CD8-positive, alpha-beta memory T cell (primary cell): ENCODE measurements at places on chromosomes 6 and 20.

- no peak for DNase-seq
These were observed 433.2 kb upstream of the SPTLC3 start for GRCh38 chr20:12575352-12576095.

DNA sequence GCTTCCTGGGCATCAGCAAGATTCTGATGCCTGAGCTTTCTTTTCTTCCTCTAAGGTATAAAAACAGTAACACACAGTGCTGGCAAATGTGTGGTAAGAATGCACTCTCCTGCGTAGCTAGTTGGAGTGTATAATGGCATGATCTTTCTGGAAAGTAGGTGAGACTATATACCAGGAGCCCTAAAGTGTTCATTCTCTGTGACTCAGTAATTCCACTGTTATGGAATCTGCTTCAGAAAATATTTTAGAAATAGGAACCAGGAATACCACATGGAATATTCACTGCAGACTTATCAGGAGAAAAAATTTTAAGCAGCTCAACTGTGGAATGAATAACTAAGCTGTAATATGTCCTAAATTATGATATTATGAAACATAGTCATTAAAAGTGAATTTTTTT is 16.9 kb upstream of the CSE1L start:
- DNase-seq: no peak

DNA sequence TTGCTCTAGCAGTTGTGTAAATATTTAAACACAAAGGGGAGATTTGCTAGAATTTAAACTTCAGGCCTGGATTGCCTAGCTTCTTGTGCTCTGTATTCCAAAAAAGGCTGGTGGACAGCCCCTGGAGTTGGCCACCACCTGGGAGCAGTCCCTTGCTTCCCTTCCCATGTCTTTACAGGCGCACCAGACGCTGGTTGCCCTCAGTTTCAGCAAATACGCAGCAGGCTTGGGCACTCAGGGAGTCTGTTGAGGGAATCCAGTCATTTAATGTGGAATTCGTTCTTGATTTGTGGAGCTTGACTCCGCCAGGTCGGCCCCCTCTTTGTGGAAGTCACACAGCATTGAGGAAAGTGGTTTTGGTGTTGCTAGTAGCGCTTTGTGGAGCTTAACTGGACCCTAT is 156.8 kb downstream of the DTNBP1 start:
- DNase-seq: no peak

GRCh38 chr6:44327096-44327495 is 13.9 kb upstream of the AARS2 start:
- DNase-seq: no peak

DNA sequence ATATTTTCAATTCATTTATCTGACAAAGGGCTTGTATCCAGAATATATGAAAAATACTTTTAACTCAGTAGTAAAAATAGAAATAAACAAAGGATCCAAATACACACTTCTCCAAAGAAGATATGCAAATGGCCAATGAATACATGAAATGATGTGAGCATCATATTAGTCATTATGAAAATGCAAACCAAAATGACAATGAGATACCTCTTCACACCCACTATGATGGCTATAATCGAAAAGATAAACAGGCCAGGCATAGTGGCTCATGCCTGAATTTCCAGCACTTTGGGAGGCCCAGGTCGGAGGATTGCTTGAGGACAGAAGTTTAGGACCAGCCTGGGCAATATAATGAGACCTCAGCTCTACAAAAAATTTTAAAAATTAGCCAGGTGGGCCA is 33.8 kb upstream of the SMAP1 start:
- no peak for DNase-seq

DNA sequence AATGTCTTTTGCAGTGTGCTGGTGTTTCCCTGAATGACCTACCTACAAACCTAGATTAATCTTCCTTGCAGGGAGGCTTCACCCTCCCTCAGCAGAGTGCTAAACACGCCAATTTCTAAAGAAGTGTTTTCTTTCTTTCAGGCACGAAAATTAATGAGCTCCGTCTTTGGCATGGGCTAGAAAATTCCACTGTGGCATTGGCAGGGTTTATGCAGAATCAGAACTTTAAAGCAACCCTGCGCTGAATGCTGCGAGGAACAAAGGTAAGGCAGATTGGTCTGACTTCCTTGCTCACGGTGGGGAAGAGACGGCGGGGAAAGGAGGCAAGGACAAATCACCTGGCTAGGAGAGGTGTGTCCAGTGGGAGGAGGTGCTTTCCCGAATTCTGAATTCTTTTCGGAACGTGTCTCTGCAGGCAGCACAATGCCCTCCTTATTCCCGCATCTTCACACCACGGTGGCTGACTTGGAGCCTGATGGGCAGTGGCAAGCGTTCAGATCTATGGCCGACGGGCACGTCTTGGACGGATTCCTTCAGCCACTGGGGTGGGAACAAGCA is 6.2 kb upstream of the BANF2 start:
- no peak for DNase-seq

DNA sequence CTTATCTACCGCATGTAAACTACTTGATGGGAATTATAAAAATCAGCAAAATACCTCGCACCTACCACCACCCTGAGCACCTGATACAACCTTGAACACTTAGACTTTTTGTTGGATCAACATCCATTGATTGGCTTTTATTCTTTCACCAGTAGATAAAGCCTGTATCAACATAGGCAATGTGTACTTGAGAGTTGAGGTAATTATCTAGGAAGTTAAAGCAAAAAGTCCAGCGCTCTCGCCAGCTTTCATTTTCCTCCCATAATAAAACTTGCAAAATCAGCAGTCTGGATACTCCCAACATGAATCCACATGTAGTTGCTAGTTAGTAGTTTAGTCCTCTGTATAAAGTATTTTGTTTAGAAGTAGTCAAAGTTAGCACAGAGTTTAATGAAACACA is 132.0 kb upstream of the PRDM1 start:
- no peak for DNase-seq

DNA sequence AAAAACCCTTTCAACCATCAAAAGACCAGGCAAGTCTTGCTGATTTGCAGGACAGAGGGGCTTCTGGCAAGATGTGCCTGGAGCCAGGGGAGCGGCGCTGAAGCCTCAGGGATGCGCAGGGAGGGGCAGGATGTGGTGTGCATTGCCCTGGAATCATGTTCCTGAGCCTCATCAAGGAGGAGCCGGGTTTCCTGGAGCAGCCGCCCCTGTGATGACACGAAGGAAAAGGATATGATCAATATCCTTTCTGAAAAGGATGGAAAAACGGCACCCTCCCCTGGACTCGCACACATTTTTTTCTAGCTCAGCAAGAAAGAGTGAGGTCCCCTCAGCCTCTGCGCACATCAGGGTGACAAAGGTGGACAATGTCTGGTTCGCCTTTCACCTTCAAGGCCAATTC is 173.1 kb upstream of the SSTR4 start:
- DNase-seq: no peak

DNA sequence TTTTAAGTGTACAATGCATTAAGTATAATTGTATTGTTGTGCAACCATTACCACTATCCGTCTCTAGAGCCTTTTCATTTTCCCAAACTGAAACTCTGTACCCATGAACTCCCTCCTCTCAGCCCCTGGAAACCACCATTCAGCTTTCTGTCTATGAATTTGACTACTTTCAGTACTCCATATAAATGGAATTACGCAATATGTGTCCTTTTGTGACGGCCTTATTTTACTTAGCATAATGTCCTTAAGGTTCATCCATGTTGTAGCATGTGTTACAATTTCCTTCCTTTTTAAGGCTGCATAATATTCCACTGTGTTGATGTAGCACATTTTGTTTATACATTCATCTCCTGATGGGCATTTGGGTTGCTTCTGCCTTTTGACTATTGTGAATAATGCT is 143.6 kb upstream of the KCNG1 start:
- DNase-seq: no peak

- DNase-seq: no peak
These were observed 45.7 kb downstream of the TAF4 start for GRCh38 chr20:62019881-62020492.

DNA sequence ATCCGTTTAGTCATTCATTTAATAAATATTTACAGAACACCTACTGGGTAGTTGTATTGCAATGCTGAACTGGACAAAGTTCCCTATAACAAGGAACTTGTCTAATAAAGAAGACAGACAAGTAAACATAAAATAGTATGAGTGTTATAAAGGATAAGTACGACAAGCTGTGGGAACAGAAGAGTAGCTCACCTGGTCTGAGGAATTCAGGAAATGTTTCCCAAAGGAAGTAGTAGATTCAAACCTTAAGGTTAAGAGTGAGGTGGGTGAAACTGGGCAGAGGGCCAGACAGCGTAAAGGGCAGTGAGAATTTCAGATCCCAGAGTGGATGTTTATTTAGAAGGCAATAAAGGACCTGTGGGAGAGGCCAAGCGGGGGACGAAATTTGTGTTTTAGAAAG is 72.3 kb upstream of the CD2AP start:
- DNase-seq: no peak

- no peak for DNase-seq
These were observed 13.2 kb downstream of the CDH26 start for GRCh38 chr20:59971428-59971827.

GRCh38 chr6:136777651-136778050 is 14.6 kb downstream of the MAP3K5 start:
- DNase-seq: no peak

DNA sequence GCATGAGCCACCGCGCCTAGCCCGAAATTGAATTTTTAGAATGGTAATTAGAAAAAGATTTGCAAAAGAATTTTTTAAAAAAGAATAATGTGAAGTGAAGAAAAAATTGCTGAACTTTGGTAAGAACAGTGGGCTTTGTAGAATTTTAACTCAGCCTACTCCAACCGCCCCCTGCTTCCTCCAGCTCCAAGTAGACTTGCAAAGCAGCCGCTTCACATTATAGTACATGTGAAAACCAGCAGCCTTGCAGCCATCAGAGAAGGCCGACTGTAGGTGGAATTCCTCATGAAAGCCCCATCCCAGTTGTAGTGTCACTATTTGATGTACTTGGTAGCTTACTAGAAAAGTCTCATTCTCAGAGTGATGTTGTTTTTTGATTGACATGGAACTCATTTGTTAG is 835.6 kb downstream of the TBC1D32 start:
- DNase-seq: no peak

GRCh38 chr6:90124874-90125510 is 171.7 kb downstream of the BACH2 start:
- no peak for DNase-seq

DNA sequence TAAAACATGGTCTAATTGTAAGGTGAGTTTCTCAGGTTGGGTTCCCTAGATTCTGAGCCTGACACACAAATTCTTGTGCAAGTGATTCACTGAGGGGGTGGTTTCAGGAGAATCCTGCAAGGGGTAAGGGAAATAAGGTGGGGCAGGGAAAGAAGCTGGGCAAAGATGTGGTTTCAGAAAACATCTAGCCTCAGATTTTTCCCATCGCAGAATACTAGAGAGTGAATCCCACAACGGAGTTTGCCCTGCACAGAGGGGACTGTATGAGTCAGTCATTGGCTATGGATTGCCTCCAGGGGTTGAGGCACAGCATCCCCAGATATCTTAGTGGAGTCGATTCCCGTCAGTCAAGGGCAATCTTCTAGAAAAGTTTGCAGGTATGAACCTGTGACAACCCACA is 65.2 kb downstream of the PRL start:
- DNase-seq: no peak

- DNase-seq: no peak
These were observed 8.2 kb downstream of the ZNF318 start for GRCh38 chr6:43361269-43361668.

GRCh38 chr6:140731741-140732140 is 1357.3 kb upstream of the CITED2 start:
- DNase-seq: no peak

DNA sequence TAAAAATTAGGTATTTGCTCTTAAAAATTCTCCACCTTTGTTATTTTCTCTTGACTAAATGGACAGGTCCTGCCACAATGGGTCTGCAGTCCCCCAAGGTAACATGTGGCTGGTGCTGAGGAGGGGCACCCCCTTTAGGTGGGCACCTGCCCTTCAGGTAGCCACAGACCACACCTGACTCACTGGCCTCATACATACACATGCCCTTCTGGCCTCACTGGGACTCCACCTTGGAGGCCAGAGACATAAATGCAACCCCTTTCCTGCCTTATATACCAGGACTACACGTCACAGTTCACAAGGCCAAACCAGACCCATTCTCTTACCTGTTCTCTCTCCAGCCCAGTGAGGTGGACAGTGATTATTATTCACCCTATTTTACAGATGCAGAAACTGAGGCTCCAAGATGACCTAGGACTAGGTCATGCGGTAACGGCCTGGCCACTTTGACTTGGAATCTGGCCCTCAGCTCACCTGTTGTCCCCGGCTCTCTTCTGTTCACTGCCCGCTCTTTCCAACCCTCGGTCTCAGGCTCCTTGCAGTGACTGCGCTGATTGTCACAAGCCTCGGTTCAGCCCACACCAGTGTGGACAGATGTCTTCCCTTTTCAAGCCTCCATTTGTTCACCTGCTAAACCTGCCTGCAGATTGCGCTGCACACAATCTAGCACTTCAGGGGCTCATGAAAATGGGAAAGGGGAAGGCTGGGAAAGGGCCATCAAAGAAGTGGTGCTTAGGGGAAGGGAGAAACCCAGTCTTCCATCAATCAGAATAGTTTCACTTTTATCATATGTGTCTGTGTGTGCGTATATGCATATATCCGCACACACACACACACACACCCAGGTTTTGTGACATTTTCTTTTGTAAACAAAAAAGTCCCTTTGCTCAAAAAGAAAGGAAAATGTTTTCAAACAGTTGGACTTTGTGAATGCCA is 121.7 kb downstream of the BCAS1 start:
- no peak for DNase-seq

DNA sequence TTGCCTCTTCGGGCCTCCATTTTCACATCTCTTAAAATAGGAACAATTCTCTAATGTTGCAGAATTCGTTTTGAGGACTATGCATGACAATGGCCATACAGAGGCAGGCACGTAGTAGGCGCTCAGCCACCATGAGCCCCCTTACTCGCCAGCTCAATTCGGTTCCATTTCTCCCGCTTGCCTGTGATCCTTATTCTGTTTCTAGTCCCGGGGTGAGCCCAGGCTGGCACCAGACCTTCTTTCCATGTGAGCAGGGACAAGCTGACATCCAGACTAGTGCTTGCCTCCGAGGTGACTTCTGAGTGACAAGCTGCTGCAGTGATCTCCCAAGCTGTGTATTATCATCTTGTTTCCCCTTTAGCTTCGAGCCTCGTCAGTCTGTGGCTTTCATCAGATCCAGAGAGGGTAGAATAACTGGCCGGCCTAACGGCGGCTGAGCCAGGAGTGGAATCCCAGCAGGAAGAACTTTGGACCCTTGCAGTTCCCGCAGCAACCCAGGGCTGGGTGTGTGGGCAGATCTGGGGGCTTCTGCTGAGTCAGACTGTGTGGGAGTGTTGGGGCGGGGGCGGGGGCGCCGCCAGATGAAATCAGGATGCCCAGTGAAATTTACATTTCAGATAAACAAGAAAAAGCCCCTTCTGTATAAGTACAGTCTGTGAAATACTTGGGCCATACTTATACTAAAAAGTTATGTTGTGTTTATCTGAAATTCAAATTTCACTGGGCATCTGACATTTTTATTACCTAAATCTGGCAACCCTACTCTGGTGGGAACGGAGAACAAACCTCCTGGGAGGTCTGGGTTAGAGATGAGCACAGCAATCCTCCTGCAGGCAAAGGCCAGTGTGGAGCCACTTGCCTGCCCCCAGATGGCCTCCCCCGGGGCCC is 10.9 kb downstream of the BANF2 start:
- no peak for DNase-seq
